ENCODE measurements at places on chromosomes 1 and 21.

DNA sequence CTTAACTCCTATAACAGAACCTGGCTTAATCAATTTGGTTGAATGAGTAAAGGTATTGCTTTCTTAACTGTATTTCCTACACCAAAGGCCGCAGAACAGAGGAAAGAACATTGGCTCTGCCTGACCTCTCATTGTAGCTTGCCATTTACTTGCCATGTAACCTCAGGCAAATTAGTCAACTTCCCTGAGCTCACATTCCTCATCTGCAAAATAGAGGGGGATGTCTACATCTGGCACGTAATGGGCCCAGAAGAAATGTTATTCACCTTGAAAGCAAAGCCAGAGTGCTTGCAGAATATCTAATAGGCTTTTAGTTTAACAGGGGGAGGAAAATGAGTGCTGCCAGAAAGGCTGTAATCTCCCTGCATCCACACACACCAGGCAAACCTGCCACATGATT lies 44.3 kb downstream of the LAMC2 start:
- DNase-seq = no peak

- no peak for DNase-seq
These were observed 77.0 kb upstream of the TLR5 start for GRCh38 chr1:223219846-223220610.

GRCh38 chr1:55781944-55782482 lies 566.8 kb upstream of the USP24 start:
- DNase-seq = no peak

DNA sequence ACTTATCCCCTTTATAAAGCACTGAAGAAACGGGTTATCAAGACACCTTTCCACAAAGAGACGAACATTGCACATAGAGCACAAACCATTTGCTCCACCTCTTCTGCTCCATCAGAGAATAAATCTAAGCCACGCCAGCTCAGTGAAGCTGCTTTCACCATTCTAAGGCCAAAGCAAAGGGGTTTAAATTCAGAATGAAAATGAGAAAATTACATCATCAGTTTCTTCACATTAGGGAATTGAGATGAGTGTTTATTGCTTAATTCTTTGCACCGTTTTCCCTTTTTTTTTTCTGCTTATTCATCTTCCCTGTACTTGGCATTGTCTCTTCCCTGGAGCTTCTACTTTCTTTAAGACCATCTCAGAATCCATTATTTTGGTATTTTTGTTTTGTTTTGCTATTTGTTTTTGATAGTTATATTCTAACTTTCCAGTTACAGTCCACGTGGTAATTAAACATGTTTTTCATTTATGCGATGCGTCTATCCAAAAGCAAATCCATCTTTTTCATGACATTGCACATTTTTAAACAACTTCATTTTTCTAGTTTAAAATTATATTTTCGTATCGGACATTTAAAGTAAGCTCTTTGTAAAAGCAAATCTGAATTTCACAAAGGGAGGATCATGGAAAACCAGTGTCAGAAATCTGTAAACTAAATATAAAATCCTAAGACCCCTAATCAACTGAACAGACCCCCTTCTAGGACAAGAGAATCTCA lies 1.9 kb upstream of the OR2T34 start:
- DNase-seq = peak; percentile 24

DNA sequence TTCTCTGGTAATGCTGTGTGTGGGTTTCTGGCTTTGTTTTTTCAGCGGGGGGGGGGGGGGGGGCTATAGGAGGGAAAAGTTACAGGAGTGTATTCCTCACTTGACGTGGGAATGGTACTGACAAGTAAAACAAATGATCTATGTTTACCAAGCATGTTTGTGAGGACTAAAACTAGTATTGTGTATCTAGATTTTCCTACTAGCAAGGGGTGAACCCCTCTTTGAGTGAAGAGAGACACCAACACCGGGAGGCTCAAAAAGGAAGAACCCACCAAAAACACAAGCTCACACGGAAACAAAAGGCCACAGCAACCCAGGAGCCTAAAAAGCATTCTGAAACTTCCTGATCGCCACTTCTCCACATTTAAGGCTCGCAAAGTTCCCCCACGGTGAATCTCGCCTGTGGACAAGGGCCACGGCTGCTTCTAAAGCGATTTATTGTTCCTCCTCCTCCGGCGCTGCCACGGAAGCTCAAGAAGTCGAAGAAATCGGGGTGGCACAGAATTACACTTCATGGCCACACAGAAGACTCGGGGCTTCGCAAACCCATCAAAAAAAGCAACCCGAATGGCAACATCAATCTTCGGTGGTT lies 703 bp downstream of the PUM1 start:
- peak; percentile 27 for DNase-seq

- peak; percentile 45 for DNase-seq
These were observed 62.5 kb downstream of the CD58 start for GRCh38 chr1:116508085-116508983.

DNA sequence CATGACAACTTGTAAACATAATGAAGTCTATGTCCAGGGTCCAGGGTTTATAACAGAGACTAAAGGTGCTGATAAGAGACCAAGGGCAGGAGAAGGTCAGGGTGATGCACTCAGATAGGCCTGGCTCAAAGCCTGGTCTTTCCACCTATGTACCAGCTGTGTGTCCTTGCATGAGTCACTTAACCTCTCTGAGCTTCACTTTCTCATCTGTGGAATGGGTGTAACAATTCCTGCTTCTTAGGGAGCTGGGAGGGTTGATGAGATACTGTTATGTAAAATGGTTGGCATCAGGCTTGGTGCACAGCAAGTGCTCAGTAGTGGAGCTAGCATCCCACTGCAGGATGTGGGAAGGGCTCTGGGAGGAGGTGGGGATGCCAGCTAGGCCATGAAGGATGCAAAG lies 143.7 kb upstream of the CSF3R start:
- no peak for DNase-seq

DNA sequence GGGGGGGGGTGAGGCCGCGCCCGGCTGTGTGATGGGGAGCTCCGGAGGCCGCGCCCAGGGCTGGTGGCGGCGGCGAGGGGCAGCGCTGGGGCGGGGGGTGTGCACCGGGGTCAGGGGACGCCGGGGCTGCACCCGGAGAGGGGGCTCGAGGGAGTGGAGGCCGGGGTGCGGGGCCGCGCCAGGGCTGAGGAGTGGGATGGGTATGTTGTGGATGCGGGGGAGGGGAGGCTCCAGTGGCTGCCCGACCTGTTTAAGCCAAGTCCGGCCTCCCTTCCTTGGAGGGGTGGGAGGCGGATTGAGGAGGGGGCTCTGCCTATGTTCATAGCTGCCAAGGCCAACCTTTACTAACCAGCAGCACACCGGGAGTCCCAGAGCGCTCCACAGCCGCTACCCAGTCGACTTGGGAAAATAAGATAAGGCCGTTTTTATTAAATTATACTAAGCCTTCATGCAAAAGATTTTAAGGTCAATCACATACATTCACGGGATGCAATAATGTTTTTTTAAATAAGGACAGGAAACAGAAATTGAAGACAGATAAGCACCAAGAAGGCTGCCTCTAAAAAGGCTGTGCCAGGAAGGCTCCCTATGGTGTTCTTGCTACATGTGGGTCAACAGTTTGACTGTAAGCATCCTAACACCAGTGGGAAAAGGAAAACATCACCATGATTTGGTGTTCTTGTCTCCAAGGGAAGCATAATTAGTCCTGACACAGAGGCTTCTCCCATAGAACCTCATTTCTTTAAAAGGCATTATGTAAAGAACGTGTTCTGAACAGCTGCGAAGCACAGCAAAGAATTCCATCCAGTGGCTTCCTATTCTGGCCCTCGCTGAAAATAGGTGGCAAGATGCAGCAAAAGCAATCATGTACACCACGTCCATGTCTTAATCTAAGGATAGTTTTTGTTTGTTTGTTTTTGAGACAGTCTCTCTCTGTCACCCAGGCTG lies 626 bp upstream of the HLCS start:
- no peak for DNase-seq

GRCh38 chr1:177035586-177035985 lies 128.9 kb downstream of the ASTN1 start:
- DNase-seq = no peak

GRCh38 chr1:165823552-165824268 lies 3.7 kb upstream of the UCK2 start:
- peak; percentile 23 for DNase-seq

DNA sequence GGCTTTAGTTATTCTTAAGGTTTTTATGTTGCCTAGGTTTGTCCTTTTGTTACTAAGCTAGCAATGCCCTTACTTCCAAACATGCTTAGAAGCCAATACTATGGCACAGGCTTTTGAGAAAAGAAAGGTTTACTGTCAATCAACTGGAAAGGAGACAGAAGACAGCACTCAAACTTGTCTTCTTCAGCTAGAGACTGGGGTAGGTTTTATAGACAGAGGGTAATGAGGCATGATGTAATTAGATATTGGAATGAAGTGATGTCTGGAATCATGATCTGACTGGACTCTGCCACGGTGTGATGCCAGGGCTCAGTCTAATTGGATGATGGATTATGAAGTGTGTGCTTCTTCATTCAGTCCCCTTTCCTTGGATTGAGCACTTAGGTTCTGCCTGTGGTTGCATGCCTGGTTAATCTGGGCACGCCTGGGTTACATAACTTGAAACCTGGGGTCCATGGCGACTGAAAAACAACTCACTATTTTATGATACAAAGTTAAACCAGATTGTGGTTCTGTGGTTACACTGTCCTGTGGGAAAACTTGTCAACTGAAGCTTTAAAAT lies 625.8 kb downstream of the BRINP3 start:
- DNase-seq = no peak

GRCh38 chr1:234148816-234149215 lies 224.4 kb upstream of the COA6 start:
- no peak for DNase-seq

DNA sequence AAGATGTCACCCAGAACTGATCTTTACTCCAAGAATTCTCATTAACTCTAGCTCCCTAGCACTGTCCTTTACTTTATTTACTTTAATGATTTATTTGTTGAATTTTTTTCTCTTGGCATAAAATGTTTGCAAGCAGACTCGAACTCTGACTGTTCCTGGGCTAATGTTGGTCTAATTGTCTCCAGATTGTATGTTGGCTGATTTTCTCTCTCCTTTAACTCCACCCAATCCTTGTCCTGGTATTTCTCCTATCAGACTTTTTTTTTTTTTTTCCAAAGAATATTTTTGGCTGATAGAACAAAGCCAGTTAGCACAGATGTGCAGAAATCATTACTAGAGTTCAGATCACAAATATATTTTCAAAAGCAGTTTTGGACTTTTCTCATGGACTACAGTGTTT lies 82.6 kb downstream of the ATF6 start:
- DNase-seq = no peak

DNA sequence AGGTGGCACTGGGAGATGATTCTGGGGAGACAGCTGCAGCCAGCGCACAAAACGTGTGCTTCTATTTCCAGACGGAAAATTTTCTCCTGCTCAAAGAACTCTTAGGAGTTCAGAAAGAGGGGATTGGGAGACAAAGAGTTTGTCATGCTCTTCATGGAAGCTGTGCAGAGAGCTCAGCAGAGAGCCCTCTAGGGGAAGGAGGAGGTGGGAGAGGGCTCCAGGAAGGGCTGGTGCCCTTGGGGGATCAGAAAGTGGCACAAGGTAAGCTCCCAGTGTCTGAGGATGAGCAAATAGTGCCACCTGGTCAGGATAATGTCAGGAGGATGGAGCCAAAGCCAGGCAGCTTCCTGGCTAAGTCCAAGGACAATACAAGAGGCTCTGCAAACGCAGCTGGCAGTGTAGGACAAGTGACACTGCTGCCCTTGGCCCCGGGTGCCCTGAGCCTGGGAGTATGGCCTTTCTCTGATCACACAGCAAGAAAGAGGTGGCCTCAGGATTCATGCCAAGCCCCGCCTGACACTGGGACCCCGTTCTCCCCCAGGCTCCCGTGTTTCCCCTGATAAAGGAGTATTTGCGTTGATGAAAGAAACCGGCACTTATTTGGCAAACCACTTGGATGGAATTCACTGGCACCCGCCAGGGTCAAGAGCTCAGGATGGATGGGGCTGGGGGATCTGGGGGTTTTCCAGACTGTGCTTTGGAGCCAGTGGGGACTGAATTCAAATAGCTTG lies 254.0 kb downstream of the PTPRU start:
- no peak for DNase-seq
